ENCODE measurements at places on chromosomes 3 and 15.

DNA sequence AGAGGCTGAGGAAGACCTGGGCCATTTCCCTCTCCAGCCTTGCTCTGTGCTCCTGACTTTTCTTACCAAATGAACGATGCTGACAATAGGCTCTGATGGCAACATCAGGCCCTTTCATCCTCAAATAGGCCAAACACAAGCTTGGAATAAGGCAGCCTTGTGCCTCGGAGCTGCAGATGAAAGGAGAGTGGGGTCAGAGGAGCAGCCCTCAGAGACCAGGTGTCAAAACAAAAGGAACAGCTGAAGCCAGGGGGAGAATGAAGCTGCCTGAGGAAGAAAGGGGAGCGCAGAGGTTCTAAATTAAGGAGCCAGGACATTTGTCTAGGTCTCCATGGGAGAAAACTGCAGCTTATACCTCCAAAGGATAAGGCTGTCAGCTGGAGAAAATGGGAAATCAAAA lies 5.1 kb downstream of the BFSP2 start:
- no peak for DNase-seq

DNA sequence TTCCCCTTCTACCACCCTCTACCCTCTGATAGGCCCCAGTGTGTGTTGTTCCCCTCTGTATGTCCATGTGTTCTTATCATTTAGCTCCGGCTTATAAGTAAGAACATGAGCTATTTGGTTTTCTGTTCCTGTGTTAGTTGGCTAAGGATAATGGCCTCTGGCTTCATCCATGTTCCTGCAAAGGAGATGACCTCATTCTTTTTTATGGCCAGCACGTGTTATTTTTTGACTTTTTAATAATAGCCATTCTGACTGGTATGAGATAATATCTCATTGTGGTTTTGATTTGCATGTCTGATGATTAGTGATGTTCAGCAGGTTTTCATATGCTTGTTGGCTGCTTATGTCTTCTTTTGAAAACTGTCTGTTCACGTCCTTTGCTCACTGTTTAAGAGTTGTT lies 63.1 kb upstream of the NPHP3 start:
- no peak for DNase-seq

DNA sequence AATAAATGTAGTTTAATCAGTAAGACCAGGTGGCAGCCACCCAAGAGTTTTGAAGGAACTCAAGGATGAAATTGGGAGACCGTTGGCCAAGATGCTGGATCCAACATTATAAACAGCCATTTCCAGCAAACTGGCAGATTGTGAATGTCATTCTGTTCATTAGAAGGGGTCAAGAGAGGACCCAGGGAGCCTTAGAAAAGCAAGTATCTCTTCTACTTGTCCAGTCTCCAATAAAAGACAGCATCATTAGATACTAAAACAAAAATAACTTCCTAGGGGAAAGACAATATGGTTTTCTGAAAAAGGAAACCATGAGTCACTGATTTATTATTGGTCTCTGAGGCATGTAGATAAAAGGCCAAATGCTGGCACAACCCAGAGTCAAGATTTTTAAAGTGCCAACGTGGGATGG lies 67.9 kb downstream of the GADL1 start:
- DNase-seq: no peak

GRCh38 chr3:18234717-18235335 lies 190.3 kb downstream of the SATB1 start:
- DNase-seq: no peak

- DNase-seq: no peak
These were observed 358.3 kb downstream of the SHQ1 start for GRCh38 chr3:72489901-72490300.

GRCh38 chr3:10328460-10329071 lies 7.7 kb upstream of the SEC13 start:
- DNase-seq: no peak

GRCh38 chr3:43212914-43213611 lies 73.3 kb upstream of the SNRK start:
- DNase-seq: no peak

- no peak for DNase-seq
These were observed 44.5 kb downstream of the ZDHHC19 start for GRCh38 chr3:196166741-196167140.

GRCh38 chr3:168988853-168989252 lies 674.7 kb downstream of the MECOM start:
- no peak for DNase-seq

DNA sequence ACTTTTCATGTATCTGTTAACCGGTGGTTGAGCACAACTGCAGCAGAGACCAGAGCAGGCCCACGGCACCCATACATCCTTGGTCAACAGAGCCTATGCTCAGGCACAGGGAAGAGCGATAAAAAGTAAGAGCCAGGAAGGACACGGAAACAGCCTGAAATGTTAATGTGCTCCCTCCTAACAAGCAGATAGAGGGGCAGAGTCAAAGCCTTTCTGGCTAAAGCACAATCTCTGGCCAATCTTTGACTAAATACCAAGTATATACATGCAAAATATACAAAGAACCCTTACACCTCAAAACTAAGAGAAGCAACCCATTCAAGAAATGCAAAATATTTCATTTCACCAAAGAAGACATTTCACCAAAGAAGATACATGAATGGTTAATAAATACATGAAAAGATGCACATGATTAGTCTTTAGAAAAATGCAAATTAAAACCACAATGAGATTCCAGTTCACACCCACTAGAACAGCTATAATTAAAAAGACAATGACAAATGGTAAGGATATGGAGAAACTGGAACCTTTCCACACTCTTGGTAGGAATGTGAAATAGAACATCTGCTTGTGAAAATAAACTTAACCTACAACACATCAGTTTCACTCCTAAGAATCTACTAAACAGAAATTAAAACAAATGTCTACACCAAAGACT lies 88.0 kb downstream of the OSBPL10 start:
- no peak for DNase-seq

DNA sequence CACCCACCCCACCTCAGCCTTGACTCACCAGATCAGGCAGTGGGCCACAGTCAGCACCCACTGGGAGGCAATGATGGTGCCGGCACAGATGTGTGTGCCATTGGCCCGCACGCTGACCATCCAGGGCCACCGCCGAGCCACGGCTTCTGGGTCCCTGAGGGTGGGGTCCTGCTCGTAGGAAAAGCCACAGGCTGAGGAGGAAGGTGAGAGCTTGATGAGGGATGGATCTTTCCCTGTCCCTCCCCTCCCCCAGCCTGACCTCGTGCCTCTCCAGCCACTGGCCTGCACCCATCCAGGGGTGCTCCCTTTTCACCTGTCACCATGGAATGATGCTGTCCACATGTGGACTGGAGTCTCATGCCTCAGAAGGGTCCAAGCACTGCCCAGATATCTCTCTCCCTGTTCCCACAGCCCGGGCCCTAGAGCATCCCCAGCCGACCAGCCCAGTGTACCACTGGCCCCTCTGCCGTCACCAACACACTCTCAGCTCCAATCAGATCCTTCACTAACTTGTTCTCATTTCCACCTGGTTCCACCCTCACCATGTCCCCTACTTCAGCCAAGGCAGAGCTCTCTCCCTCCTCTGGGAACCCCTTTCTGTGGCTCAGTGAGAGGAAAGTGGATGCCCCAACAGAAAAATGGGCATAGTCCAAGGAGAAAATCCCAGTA lies 2.0 kb downstream of the PRSS50 start:
- no peak for DNase-seq

- DNase-seq: no peak
These were observed 55.1 kb downstream of the LARS2 start for GRCh38 chr3:45443459-45443858.

DNA sequence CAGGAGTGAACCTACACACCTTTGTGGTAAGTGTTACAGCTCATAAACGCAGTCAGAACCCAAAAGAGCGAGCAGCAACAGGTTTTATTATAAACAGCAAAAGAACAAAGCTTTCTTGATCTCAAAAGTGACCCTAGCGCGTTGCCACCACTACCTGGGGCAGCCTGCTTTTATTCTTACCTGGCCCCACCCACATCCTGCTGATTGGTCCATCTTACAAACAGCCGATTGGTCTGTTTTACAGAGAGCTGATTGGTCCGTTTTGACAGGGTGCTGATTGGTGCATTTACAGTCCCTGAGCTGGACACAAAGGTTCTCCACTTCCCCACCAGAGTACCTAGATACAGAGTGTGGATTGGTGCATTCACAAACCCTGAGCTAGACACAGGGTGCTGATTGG lies 143.1 kb downstream of the ARRDC4 start:
- DNase-seq: no peak

DNA sequence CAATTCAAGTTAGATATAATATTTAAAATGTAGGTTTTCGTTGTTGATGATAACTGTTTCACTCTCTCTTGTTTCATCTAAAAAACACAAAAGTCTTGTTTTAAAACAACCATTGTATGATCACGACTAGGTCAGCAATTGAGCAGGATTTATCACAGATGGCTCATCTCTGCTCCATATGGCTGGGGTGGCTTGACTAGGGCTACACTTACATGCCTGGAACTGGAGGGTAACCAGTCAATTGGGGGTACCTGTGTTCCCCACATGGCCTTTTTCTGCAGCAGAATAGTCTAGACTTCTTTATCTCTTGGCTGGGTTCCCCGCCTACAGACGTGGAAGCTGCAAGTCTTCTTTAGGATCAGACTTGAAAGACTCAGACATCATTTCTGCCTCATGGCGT lies 103.9 kb downstream of the ARPP21 start:
- no peak for DNase-seq

- DNase-seq: no peak
These were observed 140.0 kb upstream of the UBE2E1 start for GRCh38 chr3:23665741-23666140.

GRCh38 chr3:6716420-6716819 lies 144.5 kb upstream of the GRM7 start:
- DNase-seq: no peak

- no peak for DNase-seq
These were observed 99.9 kb downstream of the TLE3 start for GRCh38 chr15:69997813-69998212.

- DNase-seq: no peak
These were observed 79.8 kb upstream of the ABHD17C start for GRCh38 chr15:80615361-80615736.

DNA sequence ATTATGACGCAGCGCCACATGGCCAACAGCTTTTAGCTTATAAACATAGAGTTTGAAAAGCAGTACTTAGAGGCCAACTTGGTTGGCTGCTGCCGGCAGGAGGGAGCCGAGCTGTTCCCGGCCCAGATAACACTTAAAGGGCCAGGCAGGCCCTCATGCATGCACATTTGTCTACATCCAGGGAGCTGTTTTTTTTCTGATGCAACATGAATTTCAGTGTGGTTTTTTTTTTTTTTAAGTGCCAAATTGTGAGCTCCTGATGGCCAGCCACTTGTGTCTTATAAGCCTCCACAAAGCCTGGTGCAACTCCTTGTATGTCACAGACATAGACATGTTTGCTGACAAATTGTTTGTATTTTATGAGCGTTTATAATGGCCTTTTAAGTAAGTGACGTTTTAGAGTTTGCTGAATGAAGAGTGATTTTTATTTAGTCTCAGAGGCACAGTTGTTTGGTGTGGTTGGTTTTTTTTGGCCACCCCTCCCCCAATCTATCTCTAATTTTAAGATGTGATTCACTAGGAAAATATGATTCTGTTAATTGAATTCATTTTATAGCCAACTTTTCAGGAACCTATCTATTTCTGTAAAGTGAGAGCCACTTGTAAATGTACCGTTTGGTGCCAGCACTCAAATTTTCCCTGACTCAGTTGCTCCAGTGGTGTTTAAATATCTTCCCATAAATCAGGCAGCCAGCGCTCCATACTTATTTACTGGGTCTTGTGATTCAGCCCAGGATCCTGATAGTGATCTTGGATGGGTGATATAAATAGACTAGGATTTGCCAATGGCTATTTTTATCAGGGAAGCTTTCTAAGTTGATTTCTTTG lies 134.3 kb downstream of the VGLL4 start:
- DNase-seq: no peak

DNA sequence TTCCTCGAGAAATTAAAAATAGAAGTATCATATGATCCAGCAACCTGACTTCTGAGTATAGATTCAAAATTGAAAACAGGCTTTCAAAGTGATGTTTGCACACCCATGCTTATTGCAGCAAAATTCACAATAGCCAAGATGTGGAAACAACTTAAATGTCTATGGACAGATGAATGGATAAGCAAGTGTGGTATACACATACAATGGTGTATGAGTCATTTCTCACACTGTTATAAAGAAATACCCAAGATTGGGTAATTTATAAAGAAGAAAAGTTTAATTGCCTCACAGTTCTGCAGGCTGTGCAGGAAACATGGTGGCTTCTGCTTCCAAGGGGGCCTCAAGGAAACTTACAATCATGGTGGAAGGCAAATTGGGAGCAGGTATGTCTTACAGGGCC lies 100.8 kb downstream of the KLF13 start:
- no peak for DNase-seq

- no peak for DNase-seq
These were observed 603.6 kb upstream of the TGFBR2 start for GRCh38 chr3:30002797-30003196.

DNA sequence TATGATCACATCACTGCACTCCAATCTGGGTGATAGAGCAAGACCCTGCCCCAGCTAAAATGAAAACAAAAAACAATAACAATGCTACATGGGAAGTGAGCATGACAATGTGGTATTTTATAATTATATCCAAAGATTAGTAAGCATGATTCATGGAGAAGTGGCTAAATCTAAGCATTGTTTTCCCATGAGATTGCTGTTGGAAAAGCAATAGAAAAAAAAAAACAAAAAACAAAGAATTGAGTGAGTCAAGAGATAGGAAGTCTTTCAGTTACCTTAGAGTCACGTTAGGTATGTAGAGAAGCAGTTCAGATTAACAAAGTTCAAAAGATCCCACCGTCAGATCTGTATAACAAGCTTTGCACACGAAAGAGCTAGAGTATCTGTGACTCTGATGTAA lies 210.3 kb upstream of the CNTN6 start:
- no peak for DNase-seq

- DNase-seq: no peak
These were observed 26.1 kb upstream of the BHLHE40 start for GRCh38 chr3:4953119-4953518.

- DNase-seq: no peak
These were observed 341.3 kb downstream of the TBL1XR1 start for GRCh38 chr3:176855901-176856486.

- DNase-seq: no peak
These were observed 63.5 kb downstream of the OTOL1 start for GRCh38 chr3:161560008-161560637.
